ENCODE measurements at places on chromosomes 5 and 9.

DNA sequence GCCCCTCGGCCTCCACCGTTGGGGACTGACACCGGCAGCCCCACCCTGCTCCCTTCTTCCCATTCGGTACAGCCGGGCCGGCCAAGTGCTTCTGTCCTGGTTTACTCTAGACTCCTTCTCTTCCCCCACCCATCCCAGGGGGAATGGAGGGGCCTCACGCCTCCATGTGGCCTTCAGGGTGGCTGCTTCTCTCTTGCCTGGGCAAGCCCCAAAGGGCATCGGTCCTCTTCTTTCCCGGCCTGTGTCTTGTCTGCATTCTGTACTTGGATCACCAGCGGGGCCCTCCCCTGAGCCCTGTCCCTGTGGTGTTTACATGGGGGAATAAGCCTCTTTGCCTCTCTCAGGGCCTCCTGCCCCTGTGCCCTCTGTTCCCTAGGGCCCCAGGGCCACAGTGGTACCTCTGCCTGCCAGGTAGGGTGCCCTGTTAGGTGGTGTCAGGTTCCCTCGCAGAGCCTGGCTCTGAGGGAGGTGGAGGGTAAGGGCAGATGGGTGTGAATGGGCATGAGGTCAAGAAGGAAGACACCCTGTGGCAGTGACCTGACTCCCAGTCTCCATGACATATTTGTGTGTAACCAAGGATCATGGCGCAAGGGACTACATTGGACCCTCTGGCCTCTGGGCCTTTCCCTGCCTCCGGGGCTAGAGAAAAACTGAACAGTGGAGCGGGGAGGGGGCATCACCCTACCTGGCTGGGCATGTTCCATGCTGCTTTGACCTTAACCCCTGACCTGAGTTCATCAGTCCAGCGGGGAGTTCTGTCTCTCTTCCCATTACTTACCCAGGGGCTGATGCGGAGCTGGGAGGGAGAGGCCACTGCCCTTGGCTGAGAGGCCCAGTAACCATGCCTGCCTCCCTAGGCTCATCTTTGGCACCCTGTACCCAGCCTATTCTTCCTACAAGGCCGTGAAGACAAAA lies 1.6 kb downstream of the REEP2 start:
- no peak for DNase-seq

DNA sequence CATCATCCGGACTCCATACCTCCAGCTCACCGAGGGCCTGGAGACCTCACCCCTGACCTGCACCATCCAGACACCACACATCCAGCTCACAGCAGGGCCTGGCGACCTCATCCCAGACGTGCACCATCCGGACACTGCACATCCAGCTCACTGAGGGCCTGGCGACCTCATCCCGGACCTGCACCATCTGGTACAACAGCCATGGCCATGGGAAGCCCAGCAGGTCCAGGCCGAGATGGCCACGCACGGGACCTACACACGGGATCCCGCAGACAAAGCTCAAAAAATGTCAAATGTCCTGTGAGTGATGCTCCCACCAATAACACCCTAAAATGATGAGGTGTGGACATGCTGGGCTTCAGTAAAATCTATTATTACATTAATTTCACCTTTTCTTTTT lies 9.7 kb downstream of the TERT start:
- DNase-seq: no peak

- no peak for DNase-seq
Observed at GRCh38 chr9:85130260-85130659, 460.7 kb downstream of the NTRK2 start.

GRCh38 chr5:132017316-132017715 lies 5.9 kb upstream of the ACSL6 start:
- no peak for DNase-seq

- DNase-seq: no peak
Observed at GRCh38 chr5:99369797-99370593, 441.2 kb upstream of the CHD1 start.

GRCh38 chr9:78369639-78370219 lies 72.8 kb downstream of the PSAT1 start:
- peak; percentile 88 for DNase-seq

DNA sequence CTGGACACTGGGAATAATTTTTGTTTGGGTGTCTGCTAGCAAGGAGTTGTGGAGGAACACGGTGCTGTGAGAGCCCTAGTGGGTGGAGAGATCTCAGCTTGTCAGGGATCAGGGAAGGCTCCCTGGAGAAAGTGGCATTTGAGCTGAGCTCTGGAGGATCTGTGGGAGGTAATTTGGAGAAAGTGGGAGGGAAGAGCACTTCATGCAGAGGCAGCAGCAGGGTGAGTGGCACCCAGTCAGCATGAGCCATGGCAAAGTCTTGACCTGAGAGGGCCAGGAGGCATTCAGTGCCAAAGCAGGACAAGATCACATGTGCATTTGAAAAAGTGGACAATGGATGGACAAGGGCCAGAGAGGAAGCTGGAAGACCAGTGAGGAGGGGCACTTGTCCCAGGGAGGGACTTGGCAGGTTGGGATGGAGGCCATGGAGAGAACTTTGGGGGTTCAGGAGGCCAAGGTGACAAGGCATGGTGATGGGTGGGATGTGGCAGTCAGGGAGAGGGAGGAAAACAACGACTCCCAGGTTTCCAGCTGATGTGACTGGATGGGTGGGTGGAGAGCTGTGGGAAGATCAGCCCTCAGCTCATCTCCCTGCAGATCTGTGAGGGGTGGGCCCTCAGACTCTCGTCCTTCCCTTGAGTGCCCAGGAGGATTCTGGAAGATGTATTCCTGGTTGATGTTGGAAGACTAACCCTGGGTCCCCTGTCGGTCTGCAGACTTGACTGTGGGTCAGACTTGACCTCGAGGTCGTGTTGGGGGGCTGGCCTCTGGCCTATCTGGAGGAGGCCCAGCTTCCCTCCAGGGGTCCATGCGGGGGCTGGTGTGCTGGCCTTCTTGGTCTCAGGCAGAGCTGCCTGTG lies 68.9 kb upstream of the PITX1 start:
- no peak for DNase-seq

DNA sequence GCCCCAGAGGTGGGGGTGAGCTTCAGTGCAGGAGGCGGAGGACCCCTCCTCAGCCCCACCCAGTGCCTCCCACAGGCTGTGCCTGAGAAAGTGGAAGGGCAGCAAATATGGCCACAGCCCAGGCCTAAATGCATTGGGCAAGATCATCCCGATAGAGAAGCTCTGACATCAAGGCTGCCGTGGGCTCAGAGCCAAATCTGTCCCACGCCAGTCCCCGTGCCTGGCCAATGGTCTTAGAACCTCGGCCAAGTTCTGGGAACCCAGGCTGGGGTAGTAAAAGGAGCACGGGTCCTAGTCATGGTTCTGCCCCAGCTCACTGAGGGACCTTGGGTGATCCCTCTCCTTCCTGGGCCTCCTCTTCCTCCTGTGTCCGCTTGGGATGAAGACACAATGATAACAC lies 27.7 kb upstream of the TNIP1 start:
- no peak for DNase-seq

GRCh38 chr9:113566712-113567071 lies 103.2 kb downstream of the RGS3 start:
- no peak for DNase-seq

GRCh38 chr9:92644278-92644677 lies 25.7 kb downstream of the IPPK start:
- no peak for DNase-seq

DNA sequence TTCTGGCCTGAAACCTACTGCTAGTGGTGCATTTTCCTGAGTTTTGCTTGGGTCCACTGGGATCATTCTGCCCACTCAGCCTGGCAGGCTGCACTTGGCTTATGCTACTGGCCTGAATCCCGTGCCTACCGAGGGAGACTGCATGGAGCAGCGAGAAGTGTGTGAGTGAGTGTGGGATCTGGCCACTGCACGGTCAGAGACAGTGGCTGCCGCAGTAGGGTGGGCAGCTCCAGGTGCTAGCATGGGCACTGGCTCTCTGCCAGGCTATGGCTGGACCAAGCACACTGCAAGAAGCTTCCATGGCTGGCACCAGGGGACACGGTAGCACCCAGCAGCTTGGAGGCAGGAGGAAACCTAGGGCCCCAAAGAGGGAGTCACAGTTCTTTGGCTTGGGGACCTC lies 1058.7 kb upstream of the ACO1 start:
- DNase-seq: no peak

- no peak for DNase-seq
Observed at GRCh38 chr9:31388660-31389059, 995.8 kb upstream of the ACO1 start.

- no peak for DNase-seq
Observed at GRCh38 chr5:6708814-6709213, 4.4 kb upstream of the TENT4A start.

GRCh38 chr9:108815156-108815555 lies 40.6 kb downstream of the ACTL7B start:
- no peak for DNase-seq

DNA sequence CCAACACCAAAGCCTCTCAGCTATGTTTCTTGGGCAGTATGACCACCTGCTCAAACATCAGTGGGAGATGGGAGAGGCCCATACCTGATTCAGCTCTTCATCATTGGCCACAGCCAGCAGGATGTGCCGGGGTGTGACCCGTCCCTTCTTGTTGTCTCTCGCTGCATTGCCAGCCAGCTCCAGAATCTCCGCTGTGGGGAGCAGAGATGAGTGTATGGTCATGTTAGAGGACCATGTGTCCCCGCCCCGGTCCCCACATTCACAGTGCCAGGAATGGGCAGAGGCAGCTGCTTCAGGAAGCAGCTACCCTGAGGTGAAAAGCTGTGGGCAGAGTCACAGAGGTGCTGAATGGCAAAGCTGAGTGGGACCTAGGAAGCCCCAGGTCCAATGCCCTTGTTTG lies 29.1 kb downstream of the MACROH2A1 start:
- DNase-seq: no peak

GRCh38 chr5:88829054-88829453 lies 53.9 kb downstream of the MEF2C start:
- DNase-seq: no peak

DNA sequence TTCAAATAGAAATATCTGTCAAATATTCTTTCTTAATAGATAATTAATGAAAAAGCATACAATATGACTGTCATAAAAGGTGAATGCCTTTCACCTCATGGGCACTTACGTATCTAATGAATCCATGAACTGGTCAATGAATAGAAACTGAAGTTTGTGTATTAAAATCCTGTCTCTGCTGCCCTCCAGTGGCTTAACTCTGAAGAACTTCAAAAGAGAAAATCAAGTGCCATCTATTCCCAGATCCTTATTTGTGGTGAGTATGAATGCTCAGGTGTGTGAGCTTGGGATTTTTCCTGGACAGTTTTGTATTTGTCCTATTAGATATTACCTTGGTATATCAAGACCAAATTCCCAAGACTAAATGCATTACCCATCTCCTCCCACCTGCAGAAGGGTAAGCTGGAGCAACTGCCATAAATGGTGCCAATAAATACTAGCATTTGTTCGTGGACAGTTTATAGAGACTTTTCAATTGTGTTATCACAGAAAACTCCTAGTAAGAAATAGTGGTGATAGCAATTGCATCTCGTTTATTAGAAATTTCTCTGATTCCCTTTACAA lies 44.0 kb upstream of the SVEP1 start:
- peak; percentile 46 for DNase-seq

GRCh38 chr9:95719354-95719753 lies 156.1 kb upstream of the ERCC6L2 start:
- DNase-seq: no peak

DNA sequence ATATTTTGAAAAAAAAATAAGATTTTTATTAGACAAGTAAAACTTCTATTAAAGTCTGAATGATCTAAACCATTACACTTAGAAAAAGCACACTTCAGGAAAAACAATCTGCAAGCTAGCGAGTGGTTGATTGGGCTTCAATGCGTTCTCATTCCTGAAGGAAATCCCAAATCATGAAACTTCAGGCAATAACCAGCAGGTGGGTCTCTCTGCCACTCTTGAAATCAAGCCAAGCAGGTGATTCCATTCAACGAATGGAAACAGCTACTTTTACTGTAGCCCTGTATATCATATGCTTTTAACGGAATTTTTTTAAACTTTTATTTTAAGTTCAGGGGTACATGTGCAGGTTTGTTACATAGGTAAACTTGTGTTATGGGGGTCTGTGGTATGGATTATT lies 234.5 kb upstream of the TRPM3 start:
- DNase-seq: no peak

- no peak for DNase-seq
Observed at GRCh38 chr5:78405829-78406750, 45.7 kb downstream of the SCAMP1 start.

DNA sequence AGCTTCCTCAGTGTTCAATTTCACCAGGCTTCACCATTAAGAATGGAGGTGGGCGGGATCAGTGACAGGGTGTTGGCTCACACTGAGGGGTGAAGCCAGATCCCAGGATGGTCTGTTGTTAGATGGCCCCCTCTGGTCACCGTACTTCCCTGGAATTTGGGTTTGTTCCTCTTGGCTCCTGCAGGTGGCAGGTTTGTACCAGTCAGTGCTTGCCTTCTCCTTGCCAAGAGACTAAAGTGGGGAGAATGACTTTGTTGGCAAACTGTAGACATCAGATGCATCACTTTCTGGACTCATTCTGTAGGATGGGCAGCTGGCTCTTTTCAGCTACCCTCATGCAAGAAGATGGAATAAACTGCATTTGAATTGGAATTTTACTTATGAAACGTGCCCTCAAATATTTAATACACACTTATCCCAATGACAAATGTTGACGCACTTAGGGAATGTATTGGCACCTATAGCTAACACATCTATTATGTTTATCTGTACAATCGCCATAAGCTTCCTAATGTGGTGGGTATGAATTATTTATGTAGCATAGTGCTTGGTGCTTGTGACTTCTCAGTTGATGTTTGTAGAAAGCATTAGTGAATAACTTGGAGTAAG lies 31.4 kb upstream of the ANKRD55 start:
- peak; percentile 55 for DNase-seq

GRCh38 chr9:90546200-90546599 lies 96.4 kb downstream of the DIRAS2 start:
- peak; percentile 74 for DNase-seq

DNA sequence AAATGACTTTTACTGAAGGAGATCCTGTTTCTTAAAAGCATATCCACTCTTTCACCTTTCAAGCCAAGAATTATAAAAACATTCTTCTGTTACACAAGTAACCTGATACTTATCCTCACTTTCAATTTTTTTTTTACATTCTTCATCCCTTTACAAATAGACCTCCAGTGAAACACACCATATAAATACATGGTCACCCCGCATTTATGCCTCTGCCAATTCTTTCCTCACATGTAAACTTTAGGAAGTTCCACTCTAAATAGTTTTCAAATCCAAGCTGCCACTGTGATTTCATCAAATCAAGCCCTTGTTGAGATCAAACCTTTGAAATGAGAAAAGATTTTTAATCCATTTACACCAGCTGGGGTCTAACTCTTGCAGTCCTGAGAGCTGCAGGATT lies 40.0 kb downstream of the GAS1 start:
- no peak for DNase-seq

- no peak for DNase-seq
Observed at GRCh38 chr5:1511651-1512540, 11.9 kb downstream of the LPCAT1 start.

GRCh38 chr5:42887575-42887974 lies 75.9 kb upstream of the SELENOP start:
- no peak for DNase-seq

GRCh38 chr5:56233230-56233629 lies at the start of gene ANKRD55:
Gene ANKRD55 (minus strand): TSS chr5:56233330. CDS start chr5:56232913, 417 bp downstream.
- peak; percentile 89 for DNase-seq

- DNase-seq: no peak
Observed at GRCh38 chr5:1400211-1400855, 44.9 kb downstream of the SLC6A3 start.

Measured in spinal cord (tissue), 10 donors.